ENCODE measurements at places on chromosomes 3 and 15.

DNA sequence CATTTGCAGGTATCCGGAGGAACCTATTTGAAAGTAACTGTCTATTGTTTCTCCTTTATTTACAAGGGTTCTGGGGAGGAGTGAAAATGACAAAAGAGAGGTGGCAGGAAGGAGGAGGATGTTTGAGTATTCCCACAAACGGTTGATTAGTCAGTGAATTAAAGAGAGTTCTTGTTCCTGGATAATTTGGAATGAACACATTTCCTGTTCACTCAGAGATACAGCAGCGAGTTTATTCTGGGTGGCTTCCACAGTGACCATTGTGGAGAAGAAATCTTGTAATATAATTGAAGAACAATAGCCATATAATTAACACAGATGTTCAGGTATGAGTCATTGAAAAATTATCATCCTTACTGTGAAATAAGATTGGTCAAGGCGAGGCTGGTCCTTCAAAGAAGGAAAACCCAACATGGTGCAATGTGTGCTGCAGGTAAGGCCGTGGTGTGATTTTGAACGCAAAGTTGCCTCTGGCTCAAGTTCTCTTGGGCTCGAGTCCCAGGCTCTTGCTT lies 77.3 kb downstream of the NFKBIZ start:
- DNase-seq = peak; percentile 69

DNA sequence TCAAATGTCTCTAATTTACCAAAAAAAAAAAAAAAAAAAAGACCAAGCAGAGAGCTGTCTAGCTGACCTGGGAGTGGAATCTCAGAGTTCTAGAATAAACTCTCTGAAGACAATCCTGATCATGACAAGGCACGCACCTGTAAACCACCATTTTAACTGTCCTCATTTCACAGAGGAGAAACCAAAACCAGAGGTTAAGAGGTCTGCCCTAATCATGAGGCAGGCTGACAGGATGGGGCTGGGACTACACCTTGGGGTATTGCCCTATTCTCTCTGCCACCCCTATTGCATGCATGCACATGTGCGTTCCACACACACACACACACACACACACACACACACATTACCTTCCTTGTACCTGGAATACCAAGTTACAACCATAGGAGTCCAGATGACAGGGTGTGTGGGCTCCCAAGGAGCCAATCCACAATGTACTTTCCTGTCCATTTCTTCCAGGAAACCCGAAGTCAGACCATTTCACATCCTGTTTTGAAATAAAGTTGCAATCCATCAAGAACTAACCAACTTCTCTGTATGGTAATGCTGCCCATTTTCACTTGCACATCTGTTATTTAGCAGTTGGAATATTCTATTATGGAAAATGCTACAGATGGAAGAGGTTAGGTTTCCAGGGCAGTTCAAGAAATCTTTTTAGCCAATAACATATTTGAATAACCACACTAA lies 34.6 kb downstream of the HSPBAP1 start:
- DNase-seq = peak; percentile 19

- no peak for DNase-seq
Observed at GRCh38 chr3:44886561-44886960, 12.2 kb downstream of the TGM4 start.

- peak; percentile 66 for DNase-seq
Observed at GRCh38 chr3:126679318-126679751, 24.4 kb upstream of the TXNRD3 start.

DNA sequence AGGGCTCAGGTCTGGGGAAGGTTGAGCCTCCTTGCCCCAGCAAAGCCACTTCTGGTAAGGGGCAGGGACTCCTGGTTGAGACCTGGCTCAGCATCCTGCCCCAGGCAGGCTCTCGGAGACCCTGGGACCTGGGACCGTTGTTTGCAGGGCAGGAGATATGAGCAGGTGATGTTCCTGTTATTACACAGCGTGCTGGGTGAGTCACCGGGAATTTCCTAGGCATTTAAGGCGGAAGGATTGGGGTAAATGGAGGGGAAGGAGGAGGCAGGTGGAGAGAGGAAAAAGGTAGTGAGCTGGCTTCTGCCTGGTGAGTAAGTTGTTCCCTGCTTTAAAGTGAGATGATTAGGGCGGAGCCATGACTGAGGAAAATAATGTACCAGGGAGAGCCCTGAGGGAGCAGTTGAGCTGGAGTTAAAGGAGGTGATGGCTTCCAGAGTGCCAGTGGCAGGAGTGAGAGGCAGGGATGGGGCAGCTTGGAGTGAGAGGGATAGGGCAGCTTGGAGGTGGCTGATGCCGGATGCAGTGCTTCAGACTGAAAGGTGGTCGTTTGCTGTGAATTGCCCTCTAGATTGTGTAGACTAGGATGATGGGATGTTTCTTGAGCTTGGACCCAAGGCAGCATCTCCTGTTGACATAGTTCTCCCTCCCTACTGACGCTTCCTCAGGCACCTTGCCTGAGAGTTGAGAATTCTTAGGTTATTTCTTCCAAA lies 79.4 kb downstream of the AAGAB start:
- DNase-seq = peak; percentile 42

- no peak for DNase-seq
Observed at GRCh38 chr3:115626721-115627120, 3.4 kb downstream of the GAP43 start.

DNA sequence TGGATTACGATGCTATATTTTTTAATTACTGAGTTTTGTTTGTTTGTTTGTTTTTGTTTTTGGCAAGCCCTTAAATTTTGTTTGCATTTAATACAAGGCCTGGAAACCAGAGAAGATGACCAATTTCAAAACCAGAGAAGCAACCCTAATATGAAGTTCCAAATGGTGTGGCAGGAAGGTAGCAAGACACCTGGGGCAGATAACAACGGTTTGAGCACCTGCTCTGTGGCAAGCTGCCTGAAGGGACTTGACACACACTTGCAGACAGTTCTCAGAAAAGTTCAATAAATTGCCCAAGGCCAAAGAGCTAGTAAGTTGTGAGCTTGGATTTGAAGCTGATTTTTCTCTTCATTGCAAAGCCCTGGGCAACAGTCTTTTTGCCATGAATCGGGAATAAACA lies 151.2 kb upstream of the UBE2E1 start:
- DNase-seq = no peak

DNA sequence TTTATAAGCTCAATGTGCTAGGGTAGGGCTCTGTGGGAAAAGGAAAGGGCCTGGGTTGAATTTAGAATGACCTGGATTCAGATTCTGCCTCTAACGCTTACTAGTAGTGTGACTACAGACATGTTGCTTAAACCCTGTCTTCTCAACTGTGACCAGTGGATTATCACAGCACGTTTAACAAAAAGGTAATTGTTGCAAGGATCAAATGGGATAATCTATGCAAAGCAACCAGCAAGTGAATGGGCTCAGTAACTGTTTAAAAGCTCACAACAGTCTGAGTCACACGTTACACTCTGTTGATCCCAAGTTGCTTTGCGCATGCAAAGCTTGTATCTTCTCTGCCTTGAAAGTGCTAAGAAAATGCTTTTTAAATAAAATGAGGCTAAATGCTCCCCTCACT lies 236.5 kb downstream of the IL20RB start:
- DNase-seq = no peak

- DNase-seq = no peak
Observed at GRCh38 chr15:94186770-94187331, 44.5 kb upstream of the MCTP2 start.

GRCh38 chr3:179323197-179324110 lies 623 bp downstream of the ZNF639 start:
- peak; percentile 77 for DNase-seq

DNA sequence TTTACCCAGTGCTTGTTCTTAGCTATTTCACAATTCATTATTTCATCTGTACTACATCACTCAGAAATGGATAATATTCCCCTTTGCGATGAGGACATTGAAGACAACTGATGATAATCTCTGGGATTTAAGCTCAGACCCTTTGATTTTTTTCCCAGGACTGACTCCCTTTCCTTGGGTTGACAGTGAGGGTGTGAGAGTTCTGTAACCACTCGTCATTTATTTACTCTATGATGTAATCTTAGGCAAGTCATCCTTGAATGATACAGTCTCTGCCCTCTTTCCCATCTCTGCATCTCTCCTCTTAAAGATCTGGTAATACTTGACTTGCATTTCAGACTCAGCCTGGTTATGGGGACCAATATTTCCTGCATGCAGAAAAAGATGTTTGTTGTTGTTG lies 1041.7 kb downstream of the AGBL1 start:
- peak; percentile 21 for DNase-seq

DNA sequence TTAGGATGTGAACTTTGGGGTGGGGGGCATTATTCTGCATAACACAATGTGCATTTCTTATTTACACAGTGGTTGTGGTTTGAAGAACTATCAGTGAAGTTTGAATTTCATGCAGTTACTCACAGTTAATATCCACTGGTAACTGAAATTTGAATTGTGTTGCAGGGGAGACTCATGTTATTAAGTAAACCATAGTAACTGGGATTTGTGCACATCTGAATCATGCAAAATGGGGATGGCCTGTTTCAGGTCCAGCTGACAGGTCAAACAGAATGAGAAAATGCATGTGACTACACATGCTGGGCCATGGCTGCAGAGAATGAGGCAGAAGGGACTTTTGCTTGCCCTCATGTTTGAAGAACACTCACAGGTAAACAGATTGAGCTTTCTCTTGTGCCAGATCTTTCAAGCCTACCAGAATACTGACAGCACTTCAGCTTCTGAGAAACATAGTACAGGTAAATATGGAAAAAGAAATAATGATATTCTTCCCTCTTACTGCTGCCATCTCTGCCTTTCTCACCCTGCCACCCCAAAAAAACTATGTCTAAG lies 115.0 kb downstream of the POLQ start:
- no peak for DNase-seq

DNA sequence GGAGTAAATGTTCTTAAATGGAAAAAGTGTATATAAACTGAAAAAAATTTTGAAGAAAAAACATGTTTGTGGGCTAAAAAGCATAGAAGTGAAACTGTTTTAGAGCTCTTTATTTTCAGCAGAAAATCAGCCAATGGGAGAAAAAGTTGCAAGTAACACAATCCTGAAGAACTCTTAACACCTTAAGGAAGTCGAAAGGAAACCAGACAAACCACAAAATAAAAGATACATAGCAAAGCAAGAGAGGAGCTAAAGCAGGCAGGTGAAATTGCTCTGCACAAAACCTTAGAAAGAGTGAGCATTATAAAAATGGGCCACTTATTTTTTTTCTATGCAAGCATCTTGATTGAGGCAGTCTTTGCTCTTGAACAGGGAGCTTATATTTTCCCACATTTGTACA lies 300.5 kb downstream of the RAP2B start:
- no peak for DNase-seq

DNA sequence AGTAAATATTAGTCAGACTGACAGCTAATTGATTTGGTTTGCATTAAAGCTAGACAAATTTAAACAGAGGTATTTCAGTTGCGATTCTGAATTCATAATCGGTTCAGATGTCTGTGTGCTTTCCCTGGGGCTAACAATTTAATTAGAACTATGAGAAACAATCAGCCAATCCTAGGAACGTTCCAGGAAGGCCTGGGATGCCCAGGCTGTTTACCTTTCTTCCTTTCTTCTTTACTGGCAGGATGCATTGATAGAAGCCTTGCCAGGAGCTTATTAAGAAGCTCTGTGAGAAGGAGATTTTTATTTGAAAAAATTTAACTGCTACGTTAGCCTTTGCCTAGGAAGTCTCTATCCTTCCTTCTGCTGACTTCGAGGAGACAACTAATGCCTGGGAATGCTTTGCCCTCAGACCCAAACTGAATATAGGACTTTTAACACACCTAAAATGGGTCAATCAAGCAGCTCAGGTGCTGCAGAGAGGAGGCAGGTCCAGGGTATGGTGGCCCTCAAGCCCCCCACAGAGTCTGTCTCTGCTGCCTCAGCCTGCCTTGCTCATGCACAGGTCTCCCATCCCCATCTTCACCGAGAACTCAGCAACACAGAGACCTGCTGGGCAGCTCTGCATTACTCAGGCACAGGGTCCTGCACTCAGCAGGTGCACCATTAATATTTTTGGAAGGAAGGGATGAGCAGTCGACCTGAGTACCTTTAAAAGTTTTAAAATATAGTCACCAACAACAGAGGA lies 48.5 kb downstream of the PCSK6 start:
- DNase-seq = no peak

DNA sequence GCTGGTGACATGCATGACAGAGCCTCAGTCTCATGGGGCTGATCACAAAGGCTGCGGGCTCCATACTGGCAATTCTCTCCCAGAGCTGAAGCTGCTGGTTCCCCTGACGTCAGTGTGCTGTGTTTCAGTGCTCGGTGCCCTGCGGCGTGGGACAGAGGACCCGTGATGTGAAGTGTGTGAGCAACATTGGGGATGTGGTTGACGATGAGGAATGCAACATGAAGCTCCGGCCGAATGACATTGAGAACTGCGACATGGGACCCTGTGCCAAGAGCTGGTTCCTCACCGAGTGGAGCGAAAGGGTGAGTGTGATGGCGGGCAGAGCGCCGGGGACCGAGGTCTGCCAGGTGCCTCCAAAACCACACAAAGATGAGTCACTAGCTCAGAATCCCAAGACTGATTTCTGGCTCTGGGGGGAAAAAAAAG lies 62.0 kb upstream of the NR2E3 start:
- peak; percentile 32 for DNase-seq

DNA sequence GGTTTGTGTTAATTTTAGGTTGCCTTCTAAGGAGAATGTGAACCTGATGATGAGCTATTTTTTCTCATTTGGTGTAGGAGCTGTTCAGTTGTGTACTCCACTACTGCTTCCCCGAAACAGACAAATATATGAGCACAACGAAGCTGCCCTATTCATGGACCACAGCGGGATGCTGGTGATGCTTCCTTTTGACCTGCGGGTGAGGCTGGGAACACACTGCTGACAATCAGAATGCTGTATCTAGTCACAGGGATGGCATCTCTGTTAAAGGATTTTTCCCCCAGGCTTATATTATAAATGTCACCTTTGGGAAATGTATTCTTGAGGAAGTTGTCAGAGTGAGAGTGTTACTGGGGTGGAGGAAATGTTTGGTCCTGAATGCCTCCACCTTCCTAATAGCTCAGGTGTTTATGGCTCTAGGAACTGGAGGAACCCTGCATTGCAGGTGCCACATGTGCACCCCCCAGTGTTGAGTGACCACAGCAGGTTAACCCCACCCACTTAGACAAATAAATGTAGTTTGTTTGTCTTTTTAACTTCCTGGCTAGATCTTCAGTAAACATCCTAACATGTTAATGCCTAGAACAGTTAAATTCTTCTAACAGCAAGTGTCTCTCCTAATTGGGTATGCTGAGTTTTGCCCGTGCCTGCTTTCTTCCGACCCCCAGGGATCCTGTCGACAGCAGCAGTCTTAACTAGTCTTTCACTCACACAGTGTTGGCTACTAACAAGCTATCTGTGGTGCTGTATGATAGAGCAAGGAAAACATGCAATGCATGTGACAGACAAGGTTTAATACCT lies 35.7 kb downstream of the SRP14 start:
- DNase-seq = no peak
